Activated B cell treated with CpG ODN at 0.5 μM for 24 hours (primary cell): ENCODE measurements at places on chromosomes 13 and 19.

GRCh38 chr13:73820285-73820684 lies 313.9 kb downstream of the KLF12 start:
- H3K4me1 ChIP-seq = peaks cover 27% of the 10 kb centered on the region
- peaks cover 26% of the 10 kb centered on the region for H3K36me3 ChIP-seq
- peak overlapping the region; percentile 28 for H3K27ac ChIP-seq
- H3K27me3 ChIP-seq = no peaks in the 10 kb centered on the region

GRCh38 chr19:21835429-21835809 lies 563 bp downstream of the ZNF43 start:
- H3K36me3 ChIP-seq = peaks cover 51% of the 10 kb centered on the region
- no peak for DNase-seq
- H3K27ac ChIP-seq = peak overlapping the region; percentile 100

DNA sequence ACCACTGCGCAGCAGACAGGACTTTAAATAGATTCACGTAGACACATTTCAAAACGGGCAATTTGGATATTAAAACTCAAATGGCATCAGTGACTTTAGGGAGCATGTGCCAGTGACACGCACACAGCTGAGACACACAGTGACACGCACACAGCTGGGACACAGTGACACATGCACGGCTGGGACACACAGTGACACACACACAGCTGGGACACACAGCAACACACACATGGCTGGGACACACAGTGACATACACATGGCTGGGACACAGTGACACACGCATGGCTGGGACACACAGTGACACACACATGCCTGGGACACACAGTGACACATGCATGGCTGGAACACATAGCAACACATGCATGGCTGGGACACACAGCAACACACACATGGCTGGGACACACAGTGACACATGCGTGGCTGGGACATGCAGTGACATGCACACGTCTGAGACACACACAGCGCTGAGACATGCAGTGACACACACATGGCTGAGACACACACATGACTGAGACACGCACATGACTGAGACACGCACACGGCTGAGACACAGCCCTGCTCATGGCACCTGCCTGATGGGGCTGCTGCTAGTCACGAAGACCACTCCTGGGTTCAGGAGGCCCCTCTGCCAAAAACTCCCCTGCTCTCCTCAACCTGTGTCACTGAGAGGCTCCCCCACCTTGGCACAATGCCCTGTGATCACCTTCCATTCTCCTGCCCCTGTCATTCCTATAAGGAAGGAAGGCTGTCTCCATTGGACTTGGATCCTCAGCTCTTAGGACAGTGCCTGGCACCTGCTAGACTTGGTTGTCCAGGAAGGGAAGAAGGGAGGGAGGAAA lies 52.5 kb downstream of the SOX1 start:
- no peaks in the 10 kb centered on the region for H3K36me3 ChIP-seq
- H3K4me3 ChIP-seq = no peak overlapping the region
- no peak overlapping the region for H3K27ac ChIP-seq

DNA sequence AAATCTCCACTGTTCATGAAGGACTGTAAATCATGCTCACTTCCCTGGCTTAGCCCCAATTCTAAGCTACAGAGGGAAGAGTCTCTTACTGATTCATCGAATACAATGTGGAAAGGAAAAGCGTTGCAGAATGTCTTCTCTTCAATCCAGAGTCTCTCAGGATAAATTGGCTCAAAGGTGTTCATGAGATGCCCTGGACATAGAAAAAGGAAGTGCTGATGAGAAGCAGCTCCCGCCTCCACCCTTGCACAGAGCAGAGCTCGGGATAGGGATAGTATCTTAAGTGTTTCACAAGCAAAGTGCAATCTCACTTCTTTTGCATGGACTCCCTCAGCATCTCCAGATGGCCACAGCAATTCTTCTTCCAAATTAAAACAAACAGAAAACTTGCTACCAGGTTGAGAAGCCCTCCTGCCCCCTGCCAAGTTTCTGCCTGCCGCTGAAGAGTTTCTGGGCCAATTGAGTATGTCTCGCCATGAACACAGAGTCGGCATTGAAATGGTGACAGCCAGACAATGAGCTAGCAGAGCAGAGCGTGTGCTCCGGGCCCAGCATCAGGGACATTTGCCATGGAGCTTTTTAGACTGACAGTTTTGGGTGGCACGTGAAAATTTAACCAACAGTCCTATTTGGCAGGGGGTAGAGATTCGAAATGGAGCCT lies 85.7 kb downstream of the C13orf42 start:
- no peaks in the 10 kb centered on the region for H3K36me3 ChIP-seq
- H3K27ac ChIP-seq = no peak overlapping the region
- DNase-seq = no peak
- H3K4me3 ChIP-seq = no peak overlapping the region
- H3K27me3 ChIP-seq = peaks cover 14% of the 10 kb centered on the region
- H3K4me1 ChIP-seq = no peaks in the 10 kb centered on the region

DNA sequence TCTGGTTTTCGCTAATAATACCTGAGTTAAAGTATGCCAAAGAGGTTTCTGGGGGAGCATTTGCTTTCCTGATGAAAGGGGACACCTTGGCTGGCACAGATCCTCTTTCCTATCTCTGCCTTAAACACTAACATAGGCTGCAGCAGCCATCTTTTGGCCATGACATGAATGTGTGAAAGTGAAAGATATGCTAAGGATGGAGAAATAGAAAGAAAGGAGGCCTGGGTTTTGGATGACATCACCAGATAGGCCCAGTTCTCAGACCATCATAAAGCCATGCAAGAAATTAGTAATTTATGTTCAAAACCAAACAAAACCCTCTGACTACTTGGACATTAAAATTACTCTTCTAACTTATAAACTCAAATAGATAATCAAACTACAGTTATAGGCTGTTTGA lies 279.7 kb downstream of the COG6 start:
- H3K4me3 ChIP-seq = no peak overlapping the region
- no peaks in the 10 kb centered on the region for H3K4me1 ChIP-seq
- no peaks in the 10 kb centered on the region for H3K27me3 ChIP-seq
- no peak for DNase-seq
- H3K27ac ChIP-seq = no peak overlapping the region

GRCh38 chr13:53463106-53463505 lies 434.5 kb downstream of the OLFM4 start:
- H3K4me1 ChIP-seq = no peaks in the 10 kb centered on the region
- H3K36me3 ChIP-seq = no peaks in the 10 kb centered on the region
- no peak for DNase-seq
- no peak overlapping the region for H3K4me3 ChIP-seq

DNA sequence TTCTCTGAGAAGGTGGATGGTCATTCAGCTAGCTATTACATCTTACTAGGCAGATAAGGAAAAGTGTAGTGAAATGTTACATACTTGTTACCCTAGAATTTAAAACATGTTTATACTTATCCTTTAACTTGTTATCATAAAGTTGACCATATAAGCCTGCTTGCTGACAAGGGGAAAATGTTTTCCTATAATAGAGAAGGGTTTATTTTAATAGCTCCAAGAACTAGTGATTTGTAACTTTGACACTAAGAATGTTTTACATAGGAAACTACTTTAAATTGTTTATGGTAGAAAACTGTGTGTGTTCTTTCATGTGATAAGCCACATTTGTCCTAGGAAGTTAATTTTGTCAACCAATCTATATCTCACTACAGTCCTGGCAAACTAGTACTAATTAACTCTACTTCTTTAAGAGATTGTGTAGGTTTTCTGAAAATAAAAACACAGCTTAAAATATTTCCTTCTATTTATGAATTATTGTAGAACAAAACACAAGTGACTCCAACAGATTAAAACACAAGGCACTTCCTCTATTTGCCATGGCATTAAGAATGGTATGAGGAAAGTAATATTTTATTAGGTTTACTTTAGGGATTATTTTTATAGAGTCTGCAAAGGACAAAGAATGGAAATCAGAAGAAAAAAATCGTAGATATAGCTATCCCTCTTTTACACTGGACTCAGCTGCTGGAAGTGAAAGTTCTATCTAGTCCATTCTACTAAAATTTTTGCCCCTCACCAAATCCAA lies 233.3 kb upstream of the NBEA start:
- no peaks in the 10 kb centered on the region for H3K4me1 ChIP-seq
- no peak overlapping the region for H3K4me3 ChIP-seq
- no peak overlapping the region for H3K27ac ChIP-seq
- H3K36me3 ChIP-seq = no peaks in the 10 kb centered on the region
- no peak for DNase-seq

- H3K27me3 ChIP-seq = peaks cover 36% of the 10 kb centered on the region
- no peak overlapping the region for H3K27ac ChIP-seq
- H3K4me1 ChIP-seq = peaks cover 3% of the 10 kb centered on the region
- no peak for DNase-seq
- no peak overlapping the region for H3K4me3 ChIP-seq
- no peaks in the 10 kb centered on the region for H3K36me3 ChIP-seq
Observed at GRCh38 chr19:33297401-33298145, 4.8 kb downstream of the CEBPA start.
